ENCODE measurements at places on chromosomes 3 and 15.

- no peak for DNase-seq
Measured at GRCh38 chr3:186746008-186746407, 28.8 kb downstream of the KNG1 start.

- DNase-seq = no peak
Measured at GRCh38 chr15:57272771-57273357, 103.4 kb upstream of the CGNL1 start.

DNA sequence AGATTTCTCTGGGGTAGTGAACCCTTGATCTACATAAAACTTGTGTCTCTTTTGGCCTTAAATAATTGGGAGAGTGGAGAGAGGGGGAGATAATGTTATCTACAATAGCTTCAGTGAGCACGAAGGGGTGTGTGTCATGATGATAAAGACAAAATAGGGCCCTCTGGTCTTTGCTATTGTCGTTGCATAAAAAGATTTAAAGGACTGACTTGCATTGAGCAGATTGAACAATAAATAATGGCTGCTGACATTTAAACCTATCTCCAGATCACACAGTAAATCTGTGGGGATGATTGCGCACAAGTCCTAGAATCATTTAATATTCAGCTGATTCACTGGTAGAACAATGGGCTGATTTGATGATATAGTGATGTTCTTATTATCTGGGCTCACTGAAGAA is 71.3 kb upstream of the GAP43 start:
- DNase-seq = no peak

- DNase-seq = no peak
Measured at GRCh38 chr15:93200081-93200836, 111.2 kb upstream of the RGMA start.

DNA sequence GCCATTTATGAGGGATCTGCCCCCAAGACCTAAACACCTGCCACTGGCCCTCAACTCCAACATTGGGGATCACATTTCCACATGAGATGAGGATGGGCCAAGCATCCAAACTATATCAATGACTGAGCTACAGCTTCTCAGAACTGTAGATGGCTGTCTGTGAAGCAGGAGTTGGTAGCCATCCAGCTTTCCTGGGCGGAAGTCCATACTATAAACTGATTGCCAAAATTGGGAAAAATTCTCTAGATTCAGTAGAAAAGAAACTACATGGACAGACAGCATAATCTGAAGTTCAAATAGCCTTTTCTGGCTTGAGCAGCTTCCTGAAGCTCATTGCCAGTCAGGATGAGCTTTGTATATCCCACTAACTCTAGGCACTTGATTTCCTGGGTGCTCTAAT is 214.7 kb upstream of the ZBTB20 start:
- DNase-seq = no peak
